ENCODE measurements at places on chromosomes 13 and 19. TPM values are rescaled to one million over a fixed set of nuclear protein-coding genes. Genes with fewer than 3 reads are reported as not detected.

DNA sequence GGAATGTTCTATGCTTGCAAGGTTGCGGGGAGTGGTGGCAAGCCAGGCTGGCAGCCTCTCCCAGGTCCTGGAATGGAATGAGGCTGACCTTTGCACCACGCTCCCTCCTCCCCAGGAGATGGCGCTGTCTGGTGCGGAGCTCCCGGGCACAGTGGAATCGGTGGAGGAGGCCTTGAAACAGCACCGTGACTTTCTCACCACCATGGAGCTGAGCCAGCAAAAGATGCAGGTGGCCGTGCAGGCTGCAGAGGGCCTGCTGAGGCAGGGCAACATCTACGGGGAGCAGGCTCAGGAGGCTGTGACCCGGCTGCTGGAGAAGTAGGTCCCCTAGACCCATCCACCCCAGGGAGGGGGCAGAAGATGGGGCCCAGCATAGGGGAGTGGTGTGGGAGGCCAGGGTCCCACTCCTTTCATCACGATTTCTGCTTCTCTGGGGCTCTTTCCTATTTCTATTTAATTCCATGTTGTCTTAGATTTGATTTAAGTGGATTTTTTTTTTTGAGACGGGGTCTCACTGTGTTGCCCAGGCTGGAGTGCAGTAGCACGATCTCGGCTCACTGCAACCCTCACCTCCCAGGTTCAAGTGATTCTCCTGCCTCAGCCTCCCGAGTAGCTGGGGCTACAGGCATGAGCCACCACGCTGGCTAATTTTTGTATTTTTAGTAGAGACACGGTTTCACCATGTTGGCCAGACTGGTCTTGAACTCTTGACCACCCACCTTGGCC lies 53.2 kb upstream of the SHKBP1 start:
- peak; percentile 91 for DNase-seq
- H3K36me3 ChIP-seq: no peaks in the 10 kb centered on the region
- H3K4me1 ChIP-seq: no peaks in the 10 kb centered on the region
- no peaks in the 10 kb centered on the region for H3K27me3 ChIP-seq

DNA sequence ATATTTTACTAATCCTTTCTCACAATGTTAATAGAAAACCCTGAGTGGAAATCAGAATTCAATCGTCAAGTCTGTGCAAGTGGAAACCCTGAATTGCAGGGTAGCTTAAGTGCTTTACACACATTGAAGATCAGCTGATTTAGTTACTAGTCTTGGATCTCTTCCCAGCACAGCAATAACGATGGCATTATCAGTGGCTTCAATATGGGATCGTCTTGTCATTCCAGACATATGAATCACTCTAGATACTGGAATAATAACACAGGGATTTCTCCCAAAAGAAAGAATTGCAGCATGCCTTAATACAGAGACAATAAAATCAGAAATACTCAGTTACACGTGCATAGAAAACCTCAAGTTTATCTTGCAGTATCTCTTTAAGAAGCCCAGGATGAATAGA lies 12.6 kb upstream of the METTL21C start:
- no peak overlapping the region for H3K4me3 ChIP-seq
- DNase-seq: no peak
- H3K27ac ChIP-seq: no peak overlapping the region
- H3K27me3 ChIP-seq: peaks cover 4% of the 10 kb centered on the region

GRCh38 chr13:45209229-45209628 lies 8.4 kb upstream of the KCTD4 start:
- peaks cover 26% of the 10 kb centered on the region for H3K4me1 ChIP-seq
- H3K36me3 ChIP-seq: no peaks in the 10 kb centered on the region
- no peak overlapping the region for H3K4me3 ChIP-seq

GRCh38 chr19:41029524-41030432 lies 38.7 kb downstream of the CYP2B6 start:
- H3K27me3 ChIP-seq: peaks cover under 1% of the 10 kb centered on the region
- H3K36me3 ChIP-seq: no peaks in the 10 kb centered on the region
- no peaks in the 10 kb centered on the region for H3K4me1 ChIP-seq
- H3K27ac ChIP-seq: no peak overlapping the region
- no peak overlapping the region for H3K4me3 ChIP-seq

DNA sequence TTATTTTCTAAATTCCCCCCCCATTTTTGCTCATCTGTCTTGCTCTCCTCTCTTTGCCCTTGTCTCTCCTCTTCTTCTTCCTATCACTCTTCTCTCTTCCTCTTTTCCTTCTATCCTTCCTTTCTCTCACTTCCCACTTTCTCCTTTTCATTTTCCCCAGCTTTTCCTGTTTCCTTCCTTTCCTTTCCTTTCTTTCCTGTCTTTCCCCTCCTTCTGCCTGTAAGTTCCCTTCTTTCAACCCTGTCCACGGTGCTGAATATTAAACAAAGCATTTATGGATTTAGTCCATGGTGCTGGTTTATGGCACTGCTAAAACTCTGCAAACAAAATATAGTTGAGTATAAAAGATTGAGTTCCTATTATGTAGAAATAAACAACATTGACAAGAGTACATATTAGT lies 27.6 kb downstream of the SCEL start:
- H3K36me3 ChIP-seq: no peaks in the 10 kb centered on the region
- DNase-seq: no peak
- H3K27ac ChIP-seq: no peak overlapping the region

- peaks cover 38% of the 10 kb centered on the region for H3K36me3 ChIP-seq
- H3K27me3 ChIP-seq: no peaks in the 10 kb centered on the region
- DNase-seq: no peak
- no peak overlapping the region for H3K4me3 ChIP-seq
- no peak overlapping the region for H3K27ac ChIP-seq
These were observed 26.5 kb downstream of the CEP89 start for GRCh38 chr19:32945260-32945659.

GRCh38 chr13:91347996-91348905 lies 764 bp downstream of the MIR17HG start:
- H3K27ac ChIP-seq: peak overlapping the region; percentile 92
- peak overlapping the region; percentile 43 for H3K4me3 ChIP-seq
- H3K4me1 ChIP-seq: peaks cover 22% of the 10 kb centered on the region

DNA sequence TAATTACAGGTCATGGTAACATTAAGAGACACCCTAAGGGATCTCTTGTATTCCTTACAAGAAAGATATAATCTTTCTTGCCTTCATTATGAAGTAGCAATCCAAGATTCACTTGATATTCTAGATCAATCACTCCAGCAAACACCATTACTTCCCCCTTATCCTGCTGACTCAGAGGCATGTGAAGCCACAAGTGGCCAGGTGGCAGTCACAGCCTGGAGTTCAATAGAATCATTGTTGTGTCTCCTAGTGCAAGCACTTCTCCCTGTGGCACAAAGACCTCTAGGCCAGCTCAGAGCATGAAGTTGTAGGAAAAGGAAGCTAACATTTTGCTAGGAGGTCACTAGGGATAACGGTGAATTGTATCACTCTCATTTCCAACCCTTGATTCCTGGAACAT lies 864.3 kb upstream of the ATXN8OS start:
- H3K4me3 ChIP-seq: no peak overlapping the region
- no peak overlapping the region for H3K27ac ChIP-seq
- no peak for DNase-seq
- no peaks in the 10 kb centered on the region for H3K4me1 ChIP-seq

DNA sequence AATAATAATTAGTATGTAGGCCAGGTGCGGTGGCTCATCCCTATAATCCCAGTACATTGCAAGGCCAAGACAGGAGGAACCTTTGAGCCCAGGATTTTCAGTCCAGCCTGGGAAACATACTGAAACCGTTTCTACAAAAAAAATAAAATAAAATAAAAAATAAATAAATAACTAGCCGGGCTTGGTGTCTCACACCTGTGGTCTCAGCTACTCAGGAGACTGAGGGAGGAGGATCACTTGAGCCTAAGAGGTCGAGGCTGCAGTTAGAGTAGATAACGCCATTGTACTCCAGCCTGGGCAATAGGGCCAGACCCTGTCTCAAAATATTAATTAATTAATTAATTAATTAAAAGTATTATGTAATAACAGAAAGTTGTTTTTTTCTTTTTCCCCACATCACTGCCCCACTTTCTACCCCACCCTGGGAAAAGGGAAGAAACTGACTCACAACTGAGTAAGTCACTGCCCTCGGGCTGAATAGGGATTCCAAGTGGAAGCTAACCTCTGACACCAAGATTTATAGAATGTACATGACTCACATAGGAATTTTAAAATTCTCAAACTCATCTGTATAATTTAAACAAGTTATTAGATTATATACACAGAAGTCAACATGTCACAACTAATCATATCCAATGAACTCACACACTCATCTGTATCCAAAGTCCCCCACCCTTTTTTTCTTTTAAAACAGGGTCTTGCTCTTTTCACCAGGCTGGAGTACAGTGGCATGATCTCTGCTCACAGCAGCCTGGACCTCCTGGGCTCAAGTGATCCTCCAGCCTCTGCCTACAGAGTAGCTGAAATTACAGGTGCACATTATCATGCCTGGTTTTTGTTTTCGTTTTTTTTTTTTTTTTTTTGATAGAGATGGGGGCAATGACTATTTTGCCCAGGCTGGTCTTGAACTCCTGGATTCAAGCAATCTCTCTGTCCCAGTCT lies 12.5 kb downstream of the ZNF611 start:
- H3K4me3 ChIP-seq: no peak overlapping the region
- no peaks in the 10 kb centered on the region for H3K36me3 ChIP-seq
- no peak overlapping the region for H3K27ac ChIP-seq
- peak; percentile 16 for DNase-seq

DNA sequence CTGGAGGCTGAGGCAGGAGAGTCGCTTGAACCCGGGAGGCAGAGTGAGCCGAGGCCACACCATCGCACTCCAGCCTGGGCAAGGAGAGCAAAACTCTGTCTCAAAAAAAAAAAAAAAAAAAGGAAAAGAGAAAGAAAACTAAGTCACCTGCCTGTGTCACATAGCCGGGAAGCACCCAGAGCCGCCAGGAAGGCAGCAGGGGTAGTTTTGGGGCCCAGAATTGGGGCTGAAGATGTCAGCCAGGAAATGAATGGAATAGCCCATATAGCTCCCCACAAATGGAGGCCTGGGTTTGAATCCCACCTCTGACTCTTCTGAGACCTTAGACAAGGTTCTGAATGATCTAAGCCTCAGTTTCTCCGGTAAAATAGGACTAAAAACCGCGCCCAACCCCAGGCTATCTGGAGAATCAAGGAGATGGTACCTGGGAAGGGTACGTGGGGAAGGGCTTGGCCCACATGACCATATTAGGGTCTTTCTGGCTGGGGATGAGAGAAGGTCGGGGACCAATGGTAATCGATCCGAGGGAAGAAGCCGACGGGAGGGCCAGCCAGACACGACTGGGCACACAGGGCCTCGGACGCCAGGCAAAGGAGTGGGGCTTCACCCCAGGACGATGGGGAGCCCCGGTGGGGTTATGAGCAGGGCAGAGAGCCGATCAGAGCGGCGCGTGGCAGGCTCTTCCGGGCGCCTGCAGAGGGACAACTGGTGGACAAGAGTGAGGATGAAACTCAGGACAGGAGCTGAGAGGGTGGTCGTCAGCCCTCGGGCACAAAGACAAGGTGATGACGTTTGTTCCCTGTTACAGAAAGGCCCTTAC lies 14.4 kb downstream of the CCDC124 start:
- no peaks in the 10 kb centered on the region for H3K36me3 ChIP-seq
- no peaks in the 10 kb centered on the region for H3K4me1 ChIP-seq
- H3K27ac ChIP-seq: peak overlapping the region; percentile 18
- H3K27me3 ChIP-seq: peaks cover 20% of the 10 kb centered on the region

GRCh38 chr19:7842661-7843294 lies 12.8 kb downstream of the EVI5L start:
- no peak overlapping the region for H3K4me3 ChIP-seq
- DNase-seq: no peak
- no peaks in the 10 kb centered on the region for H3K27me3 ChIP-seq
- no peak overlapping the region for H3K27ac ChIP-seq
- H3K36me3 ChIP-seq: no peaks in the 10 kb centered on the region

GRCh38 chr13:39397226-39397895 lies 205.6 kb downstream of the LHFPL6 start:
- DNase-seq: no peak
- no peaks in the 10 kb centered on the region for H3K36me3 ChIP-seq
- H3K4me3 ChIP-seq: no peak overlapping the region
- H3K27me3 ChIP-seq: no peaks in the 10 kb centered on the region

DNA sequence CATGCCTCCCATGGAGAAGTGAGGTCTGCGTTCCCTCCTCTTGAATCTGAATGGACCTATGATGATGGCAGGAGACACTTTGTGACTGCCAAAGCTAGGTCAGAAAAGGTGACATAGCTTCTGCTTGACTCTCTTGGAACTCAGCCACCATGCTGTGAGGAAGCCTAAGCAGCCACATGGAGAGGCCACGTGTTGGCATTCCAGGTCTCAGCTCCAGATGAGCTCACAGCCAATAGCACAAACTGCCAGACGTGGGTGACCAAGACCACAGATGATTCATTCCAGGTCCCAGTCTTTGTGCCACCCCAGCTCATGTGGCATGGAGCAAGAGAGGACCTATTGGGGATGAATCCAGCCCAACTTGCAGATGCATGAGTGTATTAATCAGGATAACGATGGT lies 8.7 kb upstream of the GGACT start:
- no peaks in the 10 kb centered on the region for H3K27me3 ChIP-seq
- H3K4me1 ChIP-seq: no peaks in the 10 kb centered on the region
- no peak for DNase-seq

DNA sequence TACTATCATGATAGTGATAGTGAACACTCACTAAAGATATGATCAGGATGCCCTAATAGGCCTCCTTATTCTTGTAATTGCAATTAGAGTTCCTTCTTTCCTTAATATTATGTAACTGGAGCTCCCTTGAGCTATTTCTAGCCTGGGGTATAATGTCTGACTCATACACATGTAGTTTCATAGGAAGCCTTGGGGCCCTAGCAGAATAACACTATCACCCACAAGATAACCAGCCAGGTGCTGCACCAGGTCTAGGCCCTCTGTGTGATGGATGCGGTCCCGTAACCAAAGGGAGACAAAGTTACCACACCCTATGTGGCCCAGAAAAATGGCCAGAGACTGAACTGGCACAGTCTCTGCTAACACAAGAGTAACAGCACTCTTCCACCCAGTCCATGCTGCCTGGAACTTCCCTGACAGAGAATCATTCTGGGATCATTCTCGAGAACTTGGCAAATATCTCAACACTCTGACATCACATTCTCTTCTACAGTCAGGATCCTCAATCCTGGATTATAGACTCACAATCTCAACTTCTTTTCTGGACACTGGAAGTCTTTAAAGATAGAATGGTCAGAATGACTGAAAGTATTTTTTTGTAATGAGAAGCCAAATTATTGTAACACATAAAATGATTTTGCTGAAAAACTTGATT lies 32.6 kb upstream of the IGFL4 start:
- H3K27ac ChIP-seq: no peak overlapping the region
- H3K4me1 ChIP-seq: peaks cover 14% of the 10 kb centered on the region
- DNase-seq: no peak
- H3K4me3 ChIP-seq: no peak overlapping the region

Gene FOXA3
- total RNA-seq: 0.94 TPM

Gene PDX1
- total RNA-seq: not detected

Gene DAPK3
- 50.9 TPM for total RNA-seq

Gene RNF225
- total RNA-seq: not detected

Gene APOE
- 7,572 TPM for total RNA-seq

Gene LCP1
- 53.6 TPM for total RNA-seq

Gene MAST1
- total RNA-seq: 1.9 TPM

Gene KLK12
- not detected for total RNA-seq

Gene GAPDHS
- not detected for total RNA-seq

Gene KLK4
- 2.2 TPM for total RNA-seq
